ENCODE measurements at places on chromosomes 2 and 18.

DNA sequence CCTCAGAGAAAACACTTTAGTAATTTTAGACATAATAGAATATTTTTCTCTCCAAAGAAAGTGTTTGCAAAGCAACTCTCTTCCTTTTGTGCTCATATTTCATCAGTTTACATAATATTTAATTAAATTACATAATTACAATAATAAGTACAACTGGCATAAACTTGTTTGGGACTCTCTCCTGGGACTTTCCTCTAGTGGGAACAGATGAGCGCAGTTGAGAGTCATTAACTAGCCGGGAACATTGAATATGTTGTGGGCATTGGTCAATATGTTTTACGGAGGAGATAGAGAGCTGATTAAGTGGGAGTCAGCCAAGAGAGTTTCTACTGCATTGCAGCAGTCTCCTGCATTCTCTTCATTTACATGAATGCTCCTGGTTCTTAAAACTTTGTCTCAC, 607.7 kb downstream of the ARHGAP15 start:
- no peak for DNase-seq

DNA sequence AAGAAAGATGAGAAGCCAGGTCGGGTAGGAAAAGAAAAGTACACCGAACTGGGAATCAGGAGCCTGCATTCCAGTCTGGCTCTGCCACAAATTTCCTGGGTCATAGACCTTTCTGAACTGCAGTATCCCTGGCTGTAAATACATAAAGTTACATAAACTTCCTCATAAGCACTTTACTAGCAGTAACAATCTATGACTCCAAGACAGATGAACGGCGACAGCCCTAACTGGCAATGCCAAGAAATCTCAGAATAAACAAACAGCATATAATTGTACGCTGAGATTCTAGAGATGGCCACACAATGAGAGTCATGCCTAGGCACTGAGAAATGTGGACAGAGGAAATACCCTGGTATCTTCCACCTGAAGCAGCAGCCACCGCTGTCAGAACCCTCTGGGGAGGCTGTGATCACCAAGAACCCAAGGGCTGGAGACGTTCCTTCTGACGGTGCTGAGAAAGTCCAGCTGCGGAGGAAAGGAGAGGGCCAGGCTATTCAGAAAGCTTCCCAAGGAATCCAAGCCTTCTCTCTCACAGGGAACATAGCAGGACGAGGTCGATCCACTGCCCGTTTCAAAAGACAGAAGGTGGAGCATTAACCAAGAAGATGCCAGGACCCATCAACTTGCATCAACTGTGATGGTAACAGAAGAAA, 89.3 kb upstream of the SLC66A3 start:
- no peak for DNase-seq

DNA sequence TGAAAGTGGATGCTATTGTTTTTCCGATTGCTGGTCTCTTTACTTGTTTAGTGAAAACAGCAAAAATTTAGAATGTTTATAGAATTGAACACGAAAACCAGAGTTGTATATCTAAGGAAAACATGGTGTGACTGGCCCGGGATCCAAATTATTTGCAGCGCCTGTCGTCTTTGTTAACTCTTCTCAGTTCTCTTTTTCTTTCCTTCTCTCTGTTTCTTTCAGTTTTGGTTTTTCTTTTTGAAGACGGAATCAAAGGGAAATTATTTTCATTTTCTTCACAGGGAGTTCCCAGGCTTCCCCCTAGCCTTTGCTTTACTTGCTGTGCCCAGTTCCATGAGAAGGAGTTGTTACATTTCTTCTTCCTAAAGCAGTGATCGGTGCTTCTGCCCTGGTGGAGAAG, 76.0 kb downstream of the AGAP1 start:
- no peak for DNase-seq

DNA sequence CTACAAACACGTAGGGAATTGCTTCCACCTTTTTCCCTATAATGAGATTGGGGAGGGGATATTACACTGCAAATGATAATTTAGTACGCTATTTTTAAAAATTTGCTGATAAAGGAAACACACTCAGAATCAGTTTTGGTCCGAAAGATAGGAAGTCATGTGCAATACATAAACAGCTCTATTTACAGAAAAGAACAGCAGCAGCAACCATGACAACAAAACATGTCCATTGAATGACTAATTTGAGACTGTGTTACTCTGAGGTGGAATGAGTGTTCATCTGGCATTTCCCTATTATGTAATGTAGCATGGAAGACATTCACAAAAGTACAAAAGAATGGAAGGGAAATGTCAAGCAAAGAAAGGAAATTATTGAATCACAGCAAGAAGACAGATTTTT, 337.2 kb downstream of the NBAS start:
- no peak for DNase-seq

DNA sequence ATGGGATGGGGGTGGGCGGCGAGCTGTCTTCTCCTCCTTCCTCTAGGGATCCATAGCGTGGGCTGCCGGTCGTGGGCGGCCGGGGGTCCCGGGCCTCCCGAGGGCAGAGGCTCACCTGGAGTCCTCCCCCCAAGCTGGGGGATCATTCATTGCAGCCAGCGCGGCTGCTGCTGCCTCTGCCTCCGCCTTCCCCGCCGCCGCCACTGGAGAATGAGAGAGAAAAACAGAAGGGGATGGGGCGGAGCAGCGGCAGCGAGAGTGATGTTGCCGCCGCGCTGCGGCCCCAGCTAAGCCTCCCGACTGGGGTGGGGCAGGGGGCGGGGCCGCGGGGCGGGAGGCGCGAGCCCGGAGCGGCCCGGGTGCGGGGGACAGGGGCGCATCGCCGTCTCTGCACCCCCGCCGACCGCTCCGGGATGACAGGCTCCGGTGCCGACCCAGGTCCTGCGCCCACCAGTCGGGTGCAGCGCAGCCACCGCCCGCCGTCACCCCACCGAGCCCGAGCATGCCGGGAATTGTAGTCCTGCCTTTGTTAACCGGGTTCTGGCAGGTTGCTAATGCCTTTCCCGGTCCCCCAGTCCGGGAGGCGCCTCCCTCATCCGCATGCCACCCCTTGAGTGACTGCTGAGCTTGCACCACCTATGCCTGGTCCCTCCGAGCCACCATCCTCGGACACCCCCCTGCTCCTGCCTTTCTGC, at the start of gene KIF3C:
KIF3C (minus strand) TSS at position 225 of the 695 bp plus-strand sequence. CDS start 580 bp downstream, outside the sequence.
- DNase-seq: peak; percentile 77

- no peak for DNase-seq
Observed at GRCh38 chr2:96564563-96564962, 28.0 kb downstream of the ARID5A start.

GRCh38 chr2:237674731-237675276, 47.4 kb downstream of the LRRFIP1 start:
- DNase-seq: peak; percentile 97

DNA sequence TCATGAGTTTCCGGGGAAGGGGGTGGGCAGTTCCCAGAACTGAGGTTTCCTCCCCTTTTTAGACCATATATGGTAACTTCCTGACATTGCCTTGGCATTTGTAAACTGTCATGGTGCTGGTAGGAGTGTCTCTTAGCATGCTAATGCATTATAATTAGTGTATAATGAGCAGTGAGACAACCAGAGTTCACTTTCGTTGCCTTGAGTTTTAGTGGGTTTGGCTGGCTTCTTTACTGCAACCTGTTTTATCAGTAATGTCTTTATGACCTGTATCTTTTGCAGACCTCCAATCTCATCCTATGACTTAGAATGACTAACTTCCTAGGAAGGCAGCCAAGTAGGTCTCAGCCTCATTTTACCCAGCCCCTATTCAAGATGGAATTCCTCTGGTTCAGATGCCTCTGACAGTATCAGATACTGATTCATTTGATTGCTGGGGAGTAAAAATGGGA, 447.3 kb downstream of the XIRP2 start:
- DNase-seq: no peak

Measured in CD4-positive, alpha-beta T cell treated with Interleukin-17A for 1 hour (primary cell).